ENCODE measurements at places on chromosomes 16 and 17. TPM values are rescaled to one million over a fixed set of nuclear protein-coding genes. Genes with fewer than 3 reads are reported as not detected.

GRCh38 chr17:5050278-5050677 is 15.1 kb upstream of the SLC52A1 start:
- no peak for DNase-seq

DNA sequence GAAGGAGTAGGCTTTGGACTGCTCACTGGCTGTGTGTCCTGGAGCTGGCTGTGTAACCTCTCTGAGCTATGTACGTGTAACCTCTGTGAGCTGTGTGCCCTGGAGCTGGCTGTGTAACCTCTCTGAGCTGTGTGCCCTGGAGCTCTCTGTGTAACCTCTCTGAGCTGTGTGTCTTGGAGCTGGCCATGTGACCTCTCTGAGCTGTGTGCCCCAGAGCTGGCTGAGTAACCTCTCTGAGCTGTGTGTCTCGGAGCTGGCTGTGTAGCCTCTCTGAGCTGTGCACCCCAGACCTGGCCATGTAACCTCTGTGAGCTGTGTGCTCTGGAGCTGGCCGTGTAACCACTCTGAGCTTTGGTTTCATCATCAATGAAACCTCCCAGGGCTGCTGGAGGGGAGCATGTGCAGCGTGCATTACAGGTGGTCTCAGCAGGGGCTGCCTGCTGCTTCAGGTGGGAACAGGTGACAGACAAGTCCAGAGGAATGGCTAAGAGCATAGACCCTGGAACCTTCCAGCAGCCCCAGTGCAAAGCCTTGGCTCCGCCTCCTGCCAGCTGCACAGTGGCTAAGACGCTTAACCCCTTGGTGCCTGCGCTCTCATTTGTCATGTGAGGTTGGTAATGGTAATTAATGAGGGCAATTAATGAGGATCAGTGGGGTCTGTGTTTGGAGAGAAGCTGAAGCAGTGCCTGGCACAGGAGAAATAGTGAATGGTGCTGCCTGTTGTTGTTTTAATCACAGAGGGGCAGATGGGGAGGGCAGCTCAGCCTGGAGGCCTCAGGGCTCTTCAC is 86.7 kb downstream of the KATNIP start:
- DNase-seq = no peak

GRCh38 chr16:87562201-87562600 is 40.1 kb upstream of the JPH3 start:
- DNase-seq = no peak

DNA sequence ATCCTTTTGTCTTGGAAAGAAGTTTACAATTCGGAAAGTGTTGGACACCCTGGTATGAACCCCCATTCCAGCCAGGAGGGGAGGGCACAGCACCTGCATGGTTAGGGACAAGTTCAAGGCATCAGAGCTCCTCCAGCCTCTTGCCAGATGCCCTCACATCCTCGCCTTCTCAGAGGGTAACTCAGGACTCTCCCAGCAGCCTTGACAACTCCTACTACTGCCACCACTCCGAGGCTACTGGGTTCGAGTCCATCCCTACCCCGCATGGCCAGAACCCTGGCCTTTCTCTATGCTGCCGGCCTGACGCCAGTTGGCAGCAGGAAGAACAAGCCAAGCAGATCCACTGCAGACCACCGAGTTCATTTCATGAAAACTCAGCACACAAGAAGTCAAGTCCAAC is 34.1 kb downstream of the AXIN2 start:
- no peak for DNase-seq

DNA sequence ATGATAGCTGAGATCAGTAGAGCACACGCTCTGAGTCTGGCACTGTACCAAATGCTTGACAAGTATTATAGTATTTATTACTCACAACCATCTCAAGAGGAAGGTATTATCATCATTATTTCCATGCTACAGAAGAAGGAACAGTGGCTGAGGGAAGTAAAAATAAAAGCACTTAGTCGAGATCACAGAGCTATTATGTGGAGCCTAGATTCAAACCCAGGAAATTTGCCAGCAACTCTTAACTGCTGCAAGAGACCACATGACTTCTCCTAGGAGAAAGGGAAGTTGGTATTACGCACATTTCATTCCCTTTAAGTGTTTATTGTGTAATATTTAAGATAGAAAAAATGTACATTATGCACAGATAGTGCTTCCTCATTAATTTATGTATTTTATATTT is 1.0 kb upstream of the RHOT1 start:
- no peak for DNase-seq

DNA sequence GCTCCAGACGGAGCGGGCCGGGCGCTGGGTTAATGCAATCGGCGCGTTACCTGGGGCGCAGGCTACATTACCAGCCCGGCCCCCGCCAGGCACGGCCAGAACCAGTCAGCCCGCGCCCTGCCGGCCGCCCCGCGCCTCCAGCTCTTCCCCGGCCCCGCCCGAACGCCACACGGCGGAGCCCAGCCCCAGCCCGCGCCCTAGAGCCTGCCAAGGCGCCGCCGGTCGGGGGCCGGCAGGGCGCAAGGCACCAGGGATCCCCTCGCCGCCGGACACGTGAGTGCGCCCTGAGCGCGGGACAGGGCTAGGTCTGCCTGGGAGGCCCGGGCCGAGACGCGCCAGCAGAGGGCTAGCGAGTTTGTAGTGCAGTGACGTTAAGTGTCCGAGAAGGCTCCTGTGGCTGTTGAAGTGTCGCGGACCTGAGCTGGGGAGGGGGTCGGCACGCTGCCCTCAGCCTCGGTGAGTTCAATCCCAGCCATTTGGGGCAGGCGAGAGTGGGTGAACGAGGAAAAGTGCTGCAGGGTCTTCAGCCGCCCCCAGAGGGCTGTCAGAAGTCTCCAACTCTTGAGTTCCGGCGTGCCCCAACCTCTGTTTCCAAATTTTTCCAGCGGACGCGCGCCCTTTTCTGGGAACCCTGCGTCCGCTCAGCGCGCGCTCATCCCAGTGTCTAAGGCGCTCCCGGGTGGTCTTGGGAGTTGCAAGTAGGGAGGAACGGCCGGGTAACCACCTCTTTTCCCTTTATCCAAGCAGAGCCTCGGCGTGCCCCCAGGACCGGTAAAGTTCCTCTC is at the start of gene SLC6A2:
TSS of gene SLC6A2 (plus strand) at position 92 of the 785 bp plus-strand sequence. CDS start 707 bp downstream, outside the sequence.
- no peak for DNase-seq

GRCh38 chr17:38701504-38702165 is 3.4 kb upstream of the MLLT6 start:
- DNase-seq = no peak

DNA sequence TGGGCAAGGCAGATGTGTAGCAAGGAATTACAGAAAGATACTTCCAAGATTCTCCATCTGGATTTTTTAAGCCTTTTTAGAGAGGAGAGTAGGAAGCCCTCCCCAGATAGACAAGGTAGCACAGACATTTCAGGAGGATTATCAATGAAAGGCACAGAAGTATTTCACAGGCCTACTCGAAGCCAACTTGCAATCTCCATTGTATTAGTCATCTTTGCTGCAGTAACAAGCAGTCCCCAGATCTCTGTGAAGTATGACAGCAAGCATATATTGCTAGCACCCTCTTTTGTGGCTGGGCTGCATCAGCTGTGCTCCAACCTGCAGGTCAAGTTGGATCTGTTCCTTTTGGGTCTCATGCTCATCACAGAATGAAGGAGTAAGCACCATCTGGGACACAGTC is 101.6 kb downstream of the MAF start:
- no peak for DNase-seq

- DNase-seq = peak; percentile 82
Measured at GRCh38 chr16:716200-716568, 1.3 kb downstream of the METRN start.

DNA sequence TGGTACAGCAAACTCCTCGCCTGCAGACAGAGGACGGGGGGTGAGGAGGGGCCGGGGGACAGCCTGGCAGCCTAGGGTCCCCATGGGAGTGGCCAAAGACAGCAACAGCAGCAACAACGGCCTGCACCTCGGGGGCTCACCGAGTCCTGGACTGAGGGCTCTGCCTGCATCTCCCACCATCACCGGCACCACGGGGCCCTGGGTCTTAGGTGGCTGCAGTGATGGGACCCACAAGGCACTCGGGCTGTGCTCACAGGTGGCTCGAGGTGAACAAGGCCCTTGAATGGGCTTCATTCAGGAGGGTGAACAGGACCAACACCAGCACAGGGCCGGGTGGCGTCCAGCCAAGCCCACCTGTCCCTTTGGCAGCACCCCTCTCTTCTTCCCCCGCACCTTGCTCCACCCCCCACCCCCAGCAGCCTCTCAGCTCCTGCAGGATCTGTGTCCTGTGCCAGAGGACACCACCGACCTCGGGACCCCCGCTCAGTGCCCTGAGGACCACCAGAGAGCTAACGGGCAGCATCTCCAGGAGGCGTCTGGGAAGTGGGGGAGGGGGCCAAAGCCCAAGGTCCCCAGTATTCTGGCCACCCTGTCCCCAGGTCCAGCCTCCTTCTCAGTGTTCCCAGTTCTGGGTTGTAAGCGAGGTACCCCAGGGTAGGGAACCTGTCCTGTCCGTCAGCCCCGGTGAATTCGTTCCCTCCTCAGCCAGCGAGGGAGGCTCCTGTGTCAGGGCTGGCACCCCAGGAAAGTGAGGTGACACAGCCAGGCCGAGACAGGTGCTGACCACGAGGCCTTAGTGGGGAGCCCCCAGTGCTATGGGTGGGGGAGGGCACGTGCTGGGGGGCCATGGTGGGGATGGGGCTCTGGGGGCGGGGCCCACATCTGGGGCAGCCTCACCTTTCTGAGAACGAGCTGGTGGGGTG is 94.3 kb downstream of the TBC1D16 start:
- peak; percentile 56 for DNase-seq

GRCh38 chr17:76145231-76146052 is 4.4 kb upstream of the FOXJ1 start:
- DNase-seq = no peak

- no peak for DNase-seq
Measured at GRCh38 chr16:83581994-83582747, 225.6 kb upstream of the HSBP1 start.

DNA sequence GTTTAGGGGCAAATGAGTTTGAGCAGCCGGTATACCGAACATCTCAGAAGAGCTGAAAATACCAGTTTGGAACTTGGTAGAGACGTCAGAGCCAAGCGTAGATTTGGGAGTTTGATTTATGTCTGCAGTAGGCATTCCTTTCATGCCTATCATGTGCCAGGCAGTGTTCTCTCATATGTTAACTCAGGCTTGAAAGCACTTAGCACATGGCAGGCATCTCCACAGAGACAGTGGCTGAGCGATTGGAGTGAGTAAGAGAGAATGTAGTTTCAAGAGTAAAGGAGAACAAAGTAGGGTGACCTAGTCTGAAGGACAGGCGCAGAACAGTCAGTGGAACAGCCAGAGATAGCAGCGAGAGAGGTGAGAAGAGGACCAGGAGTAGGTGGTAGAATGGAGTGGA is 207.0 kb downstream of the FTO start:
- no peak for DNase-seq

GRCh38 chr16:24834459-24835335 is 11.1 kb upstream of the SLC5A11 start:
- no peak for DNase-seq

DNA sequence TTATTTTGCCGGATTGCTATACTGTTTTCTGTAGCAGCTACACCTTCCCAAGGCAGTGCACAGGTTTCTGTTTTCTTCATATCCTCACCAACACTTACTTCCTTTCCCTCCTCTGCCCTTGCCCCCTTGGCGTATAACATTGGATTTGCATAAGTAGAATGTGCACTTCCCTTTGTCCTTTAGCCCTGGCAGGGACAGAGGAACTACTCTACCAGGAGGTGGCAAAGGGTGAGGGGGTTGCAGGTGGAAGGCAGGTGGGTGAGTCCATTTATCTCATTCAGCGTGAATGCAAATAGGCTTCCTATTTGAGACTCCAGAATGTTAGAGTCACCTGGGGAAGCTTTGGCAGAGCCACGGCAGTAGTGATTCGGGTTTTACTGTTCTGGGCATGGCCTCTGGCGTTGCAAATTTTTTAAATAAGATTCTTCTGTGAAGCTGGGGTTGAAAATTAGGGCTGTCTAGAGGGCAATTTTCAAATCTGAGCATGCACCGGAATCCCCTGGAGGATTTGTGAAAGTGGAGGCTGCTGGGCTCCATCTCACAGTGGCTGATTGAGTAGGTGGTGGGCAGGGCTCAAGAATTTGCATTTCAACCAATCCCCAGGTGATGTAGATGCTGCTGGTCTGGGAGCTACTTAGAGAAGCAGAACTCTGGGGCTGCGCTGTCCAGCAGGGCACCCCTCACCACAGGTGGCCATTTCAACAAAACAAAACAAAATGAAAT is 84.7 kb downstream of the PLCG2 start:
- peak; percentile 14 for DNase-seq

DNA sequence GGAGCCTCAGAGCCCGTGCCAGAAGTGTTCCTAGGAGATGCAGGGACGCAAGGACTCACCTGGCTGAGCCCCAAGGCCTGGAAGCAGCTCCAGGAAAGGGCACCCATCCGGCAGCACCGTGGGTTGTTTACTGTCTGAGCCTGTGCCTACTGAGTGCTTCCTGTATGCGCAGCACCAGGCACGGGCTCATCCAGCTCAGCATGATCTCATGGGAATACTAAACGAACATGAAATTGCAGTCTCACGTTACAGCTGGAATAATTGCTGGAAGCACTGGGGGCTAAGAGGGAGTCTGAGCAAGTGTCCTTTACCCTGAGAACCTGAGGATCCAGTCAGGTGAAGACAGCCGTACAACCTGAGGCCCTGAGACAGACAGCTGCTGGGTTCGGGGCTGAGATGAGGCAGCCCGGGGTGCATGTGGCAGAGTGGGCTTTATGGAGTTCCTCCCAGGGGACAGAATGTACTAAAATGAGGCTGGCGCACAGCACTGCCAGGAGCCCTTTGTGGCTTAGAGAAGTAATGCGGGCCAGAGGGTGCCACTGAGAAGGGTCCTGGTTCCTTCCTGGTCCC is 5.4 kb downstream of the CTRL start:
- no peak for DNase-seq

- DNase-seq = no peak
Measured at GRCh38 chr17:48043176-48043575, 5.0 kb upstream of the NFE2L1 start.

DNA sequence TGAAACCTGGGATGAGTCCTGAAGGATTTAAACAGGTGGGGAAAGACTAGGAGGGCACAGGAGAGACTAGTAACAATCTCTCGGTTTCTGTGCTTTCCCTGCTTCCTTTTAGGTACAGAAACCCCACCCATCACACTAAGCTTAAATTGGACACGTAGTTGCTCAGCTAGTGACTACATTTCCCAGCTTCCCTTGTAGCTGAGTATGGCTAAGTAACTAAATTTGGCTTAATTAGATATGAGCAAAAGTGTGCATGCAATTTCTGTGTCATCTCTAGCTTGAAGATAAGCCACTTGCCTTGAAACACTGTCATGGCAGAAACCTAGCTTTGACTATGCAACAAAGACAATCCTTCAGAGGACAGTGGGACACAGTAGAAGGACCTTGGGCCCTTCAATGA is 36.5 kb downstream of the CACNG1 start:
- DNase-seq = no peak

Gene MYO15A
- 0.67 TPM for total RNA-seq

Gene SEPTIN12
- total RNA-seq = not detected

Gene CASKIN1
- total RNA-seq = 9.3 TPM

Gene MYH8
- total RNA-seq = not detected

Gene SMG6
- total RNA-seq = 27.6 TPM

Gene ABCC11
- not detected for total RNA-seq

Gene HSF5
- 0.08 TPM for total RNA-seq

Gene C16orf96
- 0.08 TPM for total RNA-seq

Gene CHP2
- total RNA-seq = not detected

Gene TERB1
- total RNA-seq = 0.22 TPM

Gene ARL5C
- total RNA-seq = not detected

Gene ABCA8
- total RNA-seq = 81.8 TPM

Measured in right cardiac atrium (tissue), 5 donors.